ENCODE measurements at places on chromosomes 13 and 19. TPM values are rescaled to one million over a fixed set of nuclear protein-coding genes. Genes with fewer than 3 reads are reported as not detected.

The KRTDAP gene
- total RNA-seq: not detected

The ATP7B gene
- total RNA-seq: 7.2 TPM

The TMEM59L gene
- 0.41 TPM for total RNA-seq

The SLC25A41 gene
- 0.46 TPM for total RNA-seq

The SYT5 gene
- 1.3 TPM for total RNA-seq

The CEACAM3 gene
- total RNA-seq: not detected

The NKG7 gene
- total RNA-seq: not detected

The GARIN5B gene
- total RNA-seq: 0.71 TPM

The RXFP2 gene
- total RNA-seq: 0.19 TPM

The SH2D3A gene
- 0.22 TPM for total RNA-seq

The FGF22 gene
- total RNA-seq: 3.2 TPM

The CATSPERD gene
- total RNA-seq: not detected

The OLFM2 gene
- total RNA-seq: 2.1 TPM

The FFAR1 gene
- 0.11 TPM for total RNA-seq

The RNF225 gene
- total RNA-seq: 0.45 TPM

The MUC16 gene
- total RNA-seq: under 0.01 TPM

The NCCRP1 gene
- not detected for total RNA-seq

The SELENOV gene
- 0.62 TPM for total RNA-seq

The AZU1 gene
- 0.46 TPM for total RNA-seq

The MTUS2 gene
- 5.6 TPM for total RNA-seq

The ATP8A2 gene
- total RNA-seq: 10.4 TPM

The PSG4 gene
- total RNA-seq: 1.3 TPM

The TPTE2 gene
- not detected for total RNA-seq

The MEIOSIN gene
- 0.15 TPM for total RNA-seq

The HNRNPA1L2 gene
- total RNA-seq: 15.9 TPM

The ZNF836 gene
- total RNA-seq: 3.4 TPM

The C19orf33 gene
- 2.4 TPM for total RNA-seq

The POU2F2 gene
- total RNA-seq: 2.0 TPM

The HPN gene
- total RNA-seq: 0.29 TPM

The ZIC5 gene
- total RNA-seq: 2.7 TPM

The BICRA gene
- 12.2 TPM for total RNA-seq

The TYROBP gene
- not detected for total RNA-seq

The MCEMP1 gene
- 0.39 TPM for total RNA-seq

The ZNF441 gene
- 46.7 TPM for total RNA-seq

The NLRP11 gene
- not detected for total RNA-seq

The PRTN3 gene
- total RNA-seq: not detected

The GPR108 gene
- total RNA-seq: 20.8 TPM

The ZNF541 gene
- total RNA-seq: 0.43 TPM

The ATP8B3 gene
- 0.32 TPM for total RNA-seq

The MAB21L1 gene
- 0.16 TPM for total RNA-seq

The CYP2A13 gene
- not detected for total RNA-seq

The ZNF285 gene
- total RNA-seq: 1.7 TPM
